ENCODE measurements at places on chromosomes 6 and 20.

GRCh38 chr20:62027698-62028321 lies 37.9 kb downstream of the TAF4 start:
- DNase-seq, result no peak

- no peak for DNase-seq
Observed at GRCh38 chr6:18400831-18401446, 13.8 kb downstream of the RNF144B start.

GRCh38 chr6:144989319-144990107 lies 704.4 kb downstream of the UTRN start:
- DNase-seq, result no peak

- DNase-seq, result no peak
Observed at GRCh38 chr6:13282393-13283069, 45.8 kb downstream of the TBC1D7 start.
